ENCODE measurements at places on chromosomes 7 and 10. TPM values are rescaled to one million over a fixed set of nuclear protein-coding genes. Genes with fewer than 3 reads are reported as not detected.

ACTL6B gene
- total RNA-seq, result not detected

SLC18A3 gene
- not detected for total RNA-seq

GPNMB gene
- 0.95 TPM for total RNA-seq

INSYN2A gene
- not detected for total RNA-seq

ANKRD22 gene
- total RNA-seq, result 0.12 TPM

OR2A7 gene
- 2.1 TPM for total RNA-seq

SRRM3 gene
- 0.09 TPM for total RNA-seq

OR9A2 gene
- total RNA-seq, result not detected

PAX4 gene
- total RNA-seq, result not detected

C10orf105 gene
- total RNA-seq, result 0.33 TPM

SLC13A1 gene
- not detected for total RNA-seq

SYT15B gene
- total RNA-seq, result 0.12 TPM

TLL2 gene
- total RNA-seq, result not detected

FEZF1 gene
- not detected for total RNA-seq

DNA sequence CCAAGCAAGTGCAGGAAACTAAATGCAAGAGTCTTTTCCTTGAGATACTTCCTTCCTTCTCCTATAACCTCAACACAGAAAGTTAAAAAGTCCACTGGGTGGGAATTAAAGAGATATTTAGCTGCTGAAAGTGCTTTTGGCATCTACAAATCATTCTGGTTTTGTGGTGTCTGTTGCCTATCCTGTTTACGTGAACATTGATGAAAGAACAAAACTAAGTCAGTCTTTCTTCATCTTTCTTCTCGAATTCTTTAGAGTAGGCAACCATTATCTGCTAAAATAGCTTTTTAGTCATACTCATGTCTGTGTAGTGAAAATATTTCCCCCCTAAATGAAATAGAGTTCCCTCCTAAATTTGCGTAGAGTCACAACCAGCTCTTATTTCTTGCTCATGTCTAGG is 838.6 kb downstream of the GATA3 start:
- DNase-seq, result no peak

DNA sequence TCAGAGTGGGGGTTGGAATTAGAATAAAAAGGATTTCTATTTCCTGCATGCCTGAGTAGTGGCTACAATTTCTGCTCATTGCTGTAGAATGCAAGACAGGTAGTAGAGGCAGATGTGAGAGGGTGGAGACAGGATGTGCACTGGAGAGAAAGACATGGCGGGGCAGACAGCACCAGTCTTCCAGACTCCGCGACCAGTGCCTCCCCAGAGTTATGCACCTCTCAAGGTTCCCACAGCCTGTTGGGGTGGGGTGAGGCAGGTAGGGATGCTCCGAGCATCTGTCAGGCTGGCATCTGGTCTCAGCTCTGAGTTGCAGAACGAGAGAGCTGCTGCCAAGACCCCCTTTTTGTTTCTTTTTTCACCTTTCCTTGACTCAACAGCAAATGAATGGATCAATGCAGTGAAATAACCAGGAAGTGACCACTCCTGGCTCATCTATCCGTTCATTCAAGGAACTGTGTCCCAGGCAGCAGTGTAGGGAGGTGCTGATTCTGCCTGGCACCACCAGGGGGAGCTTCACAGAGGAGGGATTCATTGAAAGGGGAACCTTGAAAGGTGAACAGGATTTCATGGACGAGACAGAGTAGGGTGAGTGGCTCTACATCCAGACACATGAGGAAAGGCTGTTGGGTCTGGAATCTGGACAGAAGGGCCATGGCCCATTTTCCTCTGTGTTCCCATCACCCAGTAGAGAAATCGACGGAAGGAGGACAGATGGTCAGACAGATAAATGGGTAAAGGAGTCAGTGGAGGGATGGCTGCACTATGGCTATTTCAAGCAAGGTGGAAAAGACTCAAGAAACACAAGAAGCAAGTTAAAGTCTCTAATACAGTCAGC is 17.2 kb upstream of the SLC18A3 start:
- peak; percentile 87 for DNase-seq

- DNase-seq, result no peak
Observed at GRCh38 chr10:95783741-95784140, 27.8 kb downstream of the ENTPD1 start.

DNA sequence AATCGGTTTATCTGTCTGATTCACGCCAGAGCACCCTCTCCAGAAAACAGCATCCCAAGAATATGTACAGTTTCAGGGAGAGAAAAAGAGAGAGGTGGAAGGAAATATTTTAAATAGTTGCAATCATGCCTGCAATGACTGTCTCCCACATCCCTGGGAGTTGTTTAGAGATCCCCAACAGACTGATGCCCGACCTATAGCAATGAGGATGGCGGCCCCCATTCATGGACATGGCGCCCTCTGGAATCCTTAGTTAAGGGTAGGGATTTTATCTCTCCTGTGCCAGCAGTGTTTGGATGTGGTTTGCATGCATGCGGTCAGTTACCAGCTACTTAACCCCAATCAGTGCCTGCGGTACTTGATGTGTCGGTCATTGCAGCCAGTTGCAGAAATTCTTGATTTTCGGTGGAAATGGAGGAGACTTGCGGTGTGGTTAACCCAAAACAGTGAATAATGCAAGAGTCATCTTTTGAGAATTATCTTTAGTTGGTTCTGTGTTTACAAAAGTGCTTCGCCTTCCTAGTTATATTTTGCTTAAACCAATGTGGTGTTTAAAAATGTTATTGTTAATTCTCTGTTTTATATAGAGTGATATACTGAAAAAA is 186.0 kb upstream of the TCF7L2 start:
- DNase-seq, result no peak

- DNase-seq, result peak; percentile 56
Observed at GRCh38 chr7:108875139-108875538, 305.5 kb downstream of the DNAJB9 start.

DNA sequence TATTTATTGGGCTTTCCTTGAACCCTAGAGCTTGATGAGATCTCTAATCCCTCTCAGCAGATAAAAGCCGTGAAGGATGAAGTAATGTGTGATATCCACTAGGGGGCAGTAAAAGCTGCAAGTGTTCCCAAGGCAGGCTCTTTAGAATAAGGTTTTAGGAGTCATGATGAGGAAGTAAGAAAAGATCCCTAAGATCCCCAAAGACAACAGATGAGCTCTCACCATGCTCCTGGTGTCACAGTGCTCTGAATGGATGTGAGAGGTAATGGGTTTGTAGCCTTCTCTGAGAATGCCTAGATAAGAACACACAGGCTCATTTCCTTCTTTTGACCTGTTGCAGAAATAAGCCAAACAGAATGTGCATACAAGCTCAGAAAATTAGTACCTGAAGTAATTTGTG is 70.4 kb upstream of the ITPRID1 start:
- DNase-seq, result peak; percentile 61

GRCh38 chr7:36677769-36678437 is 46.4 kb downstream of the AOAH start:
- peak; percentile 78 for DNase-seq

- no peak for DNase-seq
Observed at GRCh38 chr10:13943735-13944398, 357.1 kb downstream of the PRPF18 start.

GRCh38 chr10:7258948-7259523 is 151.8 kb downstream of the SFMBT2 start:
- peak; percentile 89 for DNase-seq

DNA sequence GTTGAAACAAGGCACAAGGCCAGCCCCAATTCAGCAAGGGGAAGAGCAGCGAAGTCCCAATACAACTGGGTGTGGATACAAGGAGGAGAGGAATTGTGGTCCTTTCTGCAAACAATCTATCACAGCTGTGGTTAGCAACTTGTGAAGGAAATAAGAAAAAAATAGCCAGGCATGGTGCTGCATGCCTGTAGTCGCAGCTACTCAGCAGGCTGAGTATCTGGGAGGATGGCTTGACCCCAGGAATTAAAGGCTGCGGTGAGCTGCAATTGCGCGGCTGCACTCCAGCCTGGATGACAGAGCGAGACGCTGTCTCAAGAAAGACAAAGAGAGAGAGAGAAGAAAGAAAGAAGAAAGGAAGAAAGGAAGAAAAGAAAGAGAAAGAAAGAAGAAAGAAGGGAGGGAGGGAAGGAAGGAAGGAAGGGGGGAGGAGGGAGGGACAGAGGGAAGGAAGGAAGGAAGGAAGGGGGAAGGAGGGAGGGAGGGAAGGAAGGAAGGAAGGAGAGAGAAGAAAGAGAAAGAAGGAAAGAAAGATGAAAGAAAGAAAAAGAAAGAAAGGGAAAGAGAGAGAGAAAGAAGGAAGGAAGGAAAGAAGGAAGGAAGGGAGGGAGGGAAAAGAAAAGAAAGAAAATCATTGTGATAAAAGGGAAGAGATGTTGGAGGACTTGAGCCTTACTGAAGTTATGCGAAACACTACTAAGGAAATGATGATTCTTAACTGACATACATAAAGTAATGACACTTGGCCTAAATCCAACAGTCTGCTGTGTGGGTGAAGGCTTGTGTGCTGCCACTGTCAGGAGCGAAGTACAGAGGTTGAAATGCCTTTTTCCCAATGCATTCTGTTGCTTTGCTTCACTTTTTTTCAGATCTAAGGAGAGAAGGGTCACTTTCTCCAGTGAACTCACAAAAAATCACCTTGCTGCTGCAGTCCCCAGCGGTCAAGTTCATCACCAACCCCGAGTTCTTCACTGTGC is 117.0 kb upstream of the STK17A start:
- DNase-seq, result no peak

DNA sequence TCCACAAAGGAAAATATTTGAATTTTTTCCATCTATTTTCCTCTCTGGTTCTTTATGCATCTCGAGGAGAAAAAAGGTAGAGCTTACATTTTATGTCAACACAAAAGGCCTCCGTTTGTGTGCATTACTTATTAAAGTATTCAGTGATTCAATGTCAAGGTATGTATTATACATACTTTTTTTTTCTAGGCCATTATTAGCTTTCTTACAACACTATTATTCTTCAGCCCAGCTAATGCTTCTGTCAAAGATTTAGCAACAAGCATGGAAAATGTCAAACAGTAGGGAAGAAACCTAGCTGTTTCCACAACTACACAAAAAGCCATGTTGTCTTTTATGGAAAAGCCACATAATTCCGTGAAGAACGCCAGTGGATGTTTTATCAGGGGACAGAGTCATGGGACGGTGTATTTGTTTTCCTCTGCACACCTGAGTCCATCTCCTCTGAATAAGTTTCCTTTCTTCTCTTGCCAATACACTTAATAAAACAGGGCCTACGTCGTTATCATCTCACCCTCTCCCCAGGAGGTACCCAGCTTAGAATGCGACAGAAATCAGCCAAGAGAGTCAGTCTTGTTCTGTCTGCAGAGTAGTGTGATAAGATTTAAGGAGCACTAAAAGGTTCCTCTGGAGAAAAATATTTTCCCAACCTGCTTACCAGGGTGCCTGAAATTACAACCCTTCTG is 209.7 kb upstream of the AUTS2 start:
- no peak for DNase-seq

DNA sequence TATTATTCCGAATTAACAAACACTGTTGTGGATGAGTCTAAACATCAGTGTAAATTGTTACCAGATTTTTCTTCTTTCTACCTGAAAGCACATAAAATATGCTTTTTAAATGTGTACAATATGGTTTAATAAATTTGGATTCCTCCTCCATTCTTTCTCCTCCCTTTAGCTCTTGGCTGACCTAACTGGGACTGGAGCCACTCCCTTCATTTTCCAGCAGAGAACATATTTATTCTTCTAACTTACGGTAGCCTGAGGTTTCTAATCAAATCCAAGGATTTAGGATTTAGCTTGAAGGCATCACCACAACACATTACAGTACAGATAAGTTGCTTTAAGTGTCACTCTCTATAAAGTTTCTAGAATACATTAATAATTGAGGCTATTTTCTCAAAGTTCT is 88.2 kb upstream of the SEMA3C start:
- no peak for DNase-seq

DNA sequence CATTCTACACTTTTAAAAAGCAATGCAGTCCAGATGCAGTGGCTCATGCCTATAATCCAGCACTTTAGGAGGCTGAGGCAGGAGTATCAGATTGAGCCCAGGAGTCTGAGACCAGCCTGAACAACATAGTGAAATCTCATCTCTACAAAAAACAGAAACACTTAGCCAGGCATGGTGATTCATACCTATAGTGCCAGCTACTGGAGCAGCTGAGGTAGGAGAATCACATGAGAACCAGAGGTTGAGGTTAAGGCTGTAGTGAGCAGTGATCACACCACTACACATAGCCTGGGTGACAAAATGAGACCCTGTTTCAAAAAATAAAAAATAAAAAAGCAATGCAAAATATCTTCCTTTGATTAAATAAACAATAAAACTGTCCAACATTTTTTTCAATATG is 205.2 kb downstream of the GRM8 start:
- no peak for DNase-seq

DNA sequence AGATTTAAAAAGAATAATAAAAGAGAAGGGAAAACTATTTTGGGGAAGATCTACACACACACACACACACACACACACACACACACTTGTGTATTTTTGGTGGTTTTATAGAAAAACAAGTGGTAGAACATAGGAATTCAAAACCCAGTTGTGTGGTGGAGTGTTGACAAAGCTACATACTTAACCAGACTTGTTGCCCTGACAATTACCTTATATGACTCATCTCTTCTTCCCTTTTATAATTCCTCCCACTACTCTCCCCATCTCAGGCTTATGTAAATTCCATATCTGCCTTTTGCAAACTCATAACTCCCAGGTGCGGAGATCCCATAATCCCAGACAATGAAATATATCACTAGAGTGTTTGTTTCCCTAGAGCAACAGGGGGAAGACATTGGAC is 873.7 kb downstream of the NXPH1 start:
- no peak for DNase-seq

- no peak for DNase-seq
Observed at GRCh38 chr10:47133871-47134570, 166.0 kb upstream of the GDF10 start.

DNA sequence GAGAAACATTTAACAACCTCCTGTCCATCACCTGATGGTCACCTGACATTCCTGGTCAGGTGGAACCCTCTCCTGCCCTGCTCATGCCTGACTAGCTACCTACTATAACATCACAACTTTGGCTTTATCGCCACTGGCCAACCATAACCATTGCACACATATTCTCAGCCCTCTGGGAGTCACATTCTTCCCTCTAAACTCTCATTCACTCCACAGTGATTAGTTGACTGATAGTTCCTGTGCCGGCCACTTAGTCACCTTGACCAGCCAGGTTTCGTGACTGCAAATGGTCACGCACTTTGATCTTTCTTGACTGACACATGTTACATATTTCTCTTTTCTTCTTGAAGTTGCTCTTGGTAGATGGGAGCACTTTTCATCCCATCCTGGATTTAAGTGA is 50.1 kb downstream of the GNAI1 start:
- DNase-seq, result no peak

GRCh38 chr10:126906704-126907422 is 1.6 kb downstream of the DOCK1 start:
- no peak for DNase-seq

DNA sequence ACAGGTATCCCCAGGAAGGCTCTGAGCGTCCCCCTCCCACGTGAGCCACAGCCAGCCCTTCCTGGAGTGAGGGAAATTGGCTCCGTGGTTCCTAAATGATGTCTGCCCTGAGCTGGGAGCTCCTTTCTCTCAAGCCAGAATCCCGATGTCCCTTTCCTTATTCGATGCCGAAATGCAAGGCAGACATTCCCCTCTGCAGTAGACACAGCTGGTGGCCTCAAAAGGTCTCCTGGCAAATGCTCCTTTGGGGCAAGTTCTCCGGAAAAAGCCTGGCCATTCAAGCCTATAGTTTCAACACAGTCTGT is 98.9 kb downstream of the HIP1 start:
- DNase-seq, result no peak

GRCh38 chr7:27751888-27752660 is 12.1 kb downstream of the TAX1BP1 start:
- no peak for DNase-seq

GRCh38 chr10:133198621-133199487 is 31.2 kb upstream of the UTF1 start:
- no peak for DNase-seq

GRCh38 chr7:157027568-157028198 is 17.2 kb upstream of the MNX1 start:
- no peak for DNase-seq

All from activated CD4-positive, alpha-beta T cell treated with anti-CD3 and anti-CD28 coated beads, Interleukin-2, amount 10 ng/mL, durations not matched to agents 24 days and 14 days (primary cell).